ENCODE measurements at places on chromosomes 2 and 18. TPM values are rescaled to one million over a fixed set of nuclear protein-coding genes. Genes with fewer than 3 reads are reported as not detected.

DNA sequence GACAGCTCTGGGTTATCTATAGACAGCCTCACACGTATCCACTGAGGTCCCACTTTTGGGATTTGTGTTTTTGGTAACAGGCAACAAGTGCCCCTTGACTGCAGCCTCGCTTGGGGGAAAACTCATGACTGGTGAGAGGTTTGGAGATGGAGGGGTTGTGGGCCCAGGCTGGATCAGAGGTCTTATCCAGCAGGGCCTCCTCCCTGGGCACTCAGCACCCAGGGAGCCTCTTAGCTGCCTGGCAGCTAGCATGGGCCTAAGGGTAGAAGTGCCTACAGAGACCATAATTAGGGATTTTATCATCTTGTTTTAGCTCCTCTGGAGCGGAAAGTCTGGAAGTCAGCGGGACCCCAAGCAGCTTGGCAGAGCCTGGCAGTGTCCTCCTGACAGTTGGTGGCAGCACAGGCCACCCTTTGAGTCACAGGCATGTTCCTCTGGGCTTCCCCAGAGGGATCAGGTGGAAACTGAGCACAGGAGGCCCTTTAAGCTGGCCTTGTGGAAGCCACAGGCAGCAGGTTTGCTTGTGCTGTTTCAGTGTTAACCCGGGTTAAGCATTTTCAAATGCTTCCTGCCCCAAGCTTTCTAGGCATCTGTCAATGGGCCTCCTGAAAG is 143.1 kb downstream of the KCTD1 start:
- no peak for DNase-seq
- H3K4me3 ChIP-seq, result no peak overlapping the region
- H3K27ac ChIP-seq, result no peak overlapping the region
- H3K4me1 ChIP-seq, result no peaks in the 10 kb centered on the region
- H3K36me3 ChIP-seq, result no peaks in the 10 kb centered on the region

RAD51AP2 gene
- total RNA-seq, result not detected

- H3K27ac ChIP-seq, result no peak overlapping the region
- no peaks in the 10 kb centered on the region for H3K4me1 ChIP-seq
- H3K27me3 ChIP-seq, result no peaks in the 10 kb centered on the region
- no peaks in the 10 kb centered on the region for H3K36me3 ChIP-seq
- H3K4me3 ChIP-seq, result no peak overlapping the region
- no peak for DNase-seq
Measured at GRCh38 chr2:200635251-200635650, 49.4 kb downstream of the AOX1 start.

- no peaks in the 10 kb centered on the region for H3K4me1 ChIP-seq
- no peak overlapping the region for H3K4me3 ChIP-seq
- H3K27me3 ChIP-seq, result no peaks in the 10 kb centered on the region
- H3K36me3 ChIP-seq, result no peaks in the 10 kb centered on the region
- DNase-seq, result no peak
Measured at GRCh38 chr2:149849591-149849990, 262.0 kb upstream of the MMADHC start.

QPCT gene
- 4.2 TPM for total RNA-seq
